ENCODE measurements at places on chromosomes 4 and X.

- DNase-seq = no peak
Observed at GRCh38 chr4:139523076-139523475, 32.9 kb downstream of the SETD7 start.

- no peak for DNase-seq
Observed at GRCh38 chr4:26510334-26510964, 20.2 kb upstream of the CCKAR start.

DNA sequence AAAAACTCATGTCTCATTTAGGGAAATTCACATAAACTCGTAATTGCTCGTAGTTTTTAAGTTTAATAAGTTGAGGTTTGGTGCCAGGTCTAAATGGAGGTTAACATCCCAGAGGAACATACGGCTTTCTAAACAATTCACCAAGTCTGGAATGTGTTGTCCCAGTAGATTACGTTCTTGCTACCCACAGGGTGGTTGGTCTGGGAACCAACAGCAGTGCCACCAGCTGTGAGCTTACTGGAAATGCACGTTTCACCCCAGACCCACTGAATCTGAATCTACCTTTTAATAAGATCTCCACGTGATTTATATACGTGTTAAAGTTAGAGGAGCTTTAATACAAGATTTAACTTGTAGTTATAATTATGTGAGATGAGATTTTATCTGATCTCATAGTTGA is 134.3 kb downstream of the BMPR1B start:
- no peak for DNase-seq

- no peak for DNase-seq
Observed at GRCh38 chrX:41634284-41634683, 54.5 kb upstream of the GPR34 start.

- no peak for DNase-seq
Observed at GRCh38 chr4:86910369-86910768, 18.1 kb upstream of the C4orf36 start.

DNA sequence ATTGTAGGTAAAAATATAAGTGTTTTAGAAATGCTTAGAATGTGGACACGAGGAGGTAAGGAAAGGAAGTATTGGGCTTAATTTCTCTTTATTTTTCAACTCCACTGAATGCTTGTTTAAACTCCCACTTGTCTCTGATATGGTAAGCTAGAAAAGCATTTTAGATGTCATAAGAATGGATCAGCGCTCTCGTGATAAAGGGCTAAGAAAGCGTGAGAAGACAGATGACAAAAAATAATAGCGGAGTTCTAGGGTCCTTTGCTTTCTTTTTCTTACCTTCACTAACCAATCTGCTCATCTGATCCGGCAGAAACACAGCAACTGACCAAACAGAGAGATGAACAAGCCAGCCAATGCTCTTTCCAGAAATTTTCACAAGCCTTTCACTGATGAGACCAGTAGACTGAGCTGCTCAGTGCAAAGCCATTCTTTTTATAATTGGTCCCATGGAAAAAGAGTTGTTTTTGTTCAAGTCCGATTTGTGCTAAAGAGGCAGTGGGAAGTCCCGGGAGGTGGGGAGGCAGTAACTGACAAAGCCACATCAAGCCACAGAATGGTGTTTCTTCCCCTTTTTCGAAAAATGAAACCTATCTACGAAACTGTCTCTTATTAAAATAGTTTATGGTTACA is at the start of gene TASL:
Gene TASL (minus strand): TSS at position 405 of the 630 bp plus-strand sequence. CDS start 17,411 bp downstream, outside the sequence.
- DNase-seq = no peak
